NCI-H226 (cell line): ENCODE measurements at places on chromosomes 7 and 10.

- DNase-seq: no peak
These were observed at the start of gene NANOS1 for GRCh38 chr10:119029613-119030420. Gene NANOS1 (plus strand): TSS chr10:119029714. CDS start chr10:119029802, 88 bp downstream.

DNA sequence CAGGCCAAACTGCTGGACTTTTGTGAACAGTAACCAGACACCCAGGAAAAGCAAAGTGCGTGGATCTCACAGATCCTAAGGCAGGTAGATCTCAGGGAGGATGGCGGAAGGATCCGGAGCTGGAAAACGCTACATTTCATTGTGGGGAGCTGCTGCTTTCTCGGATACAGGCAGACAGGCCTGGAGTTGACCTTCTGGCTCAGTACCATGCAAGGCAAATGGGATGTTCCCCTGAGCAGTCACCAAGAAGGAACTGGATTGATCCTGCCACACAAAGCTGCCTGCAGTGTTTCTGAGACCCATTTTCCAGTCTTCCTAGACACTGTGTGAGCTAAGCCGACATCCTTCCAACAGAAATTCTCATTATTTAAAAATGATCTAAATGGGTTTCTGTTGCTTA, 65.5 kb downstream of the ZRANB1 start:
- no peak for DNase-seq

DNA sequence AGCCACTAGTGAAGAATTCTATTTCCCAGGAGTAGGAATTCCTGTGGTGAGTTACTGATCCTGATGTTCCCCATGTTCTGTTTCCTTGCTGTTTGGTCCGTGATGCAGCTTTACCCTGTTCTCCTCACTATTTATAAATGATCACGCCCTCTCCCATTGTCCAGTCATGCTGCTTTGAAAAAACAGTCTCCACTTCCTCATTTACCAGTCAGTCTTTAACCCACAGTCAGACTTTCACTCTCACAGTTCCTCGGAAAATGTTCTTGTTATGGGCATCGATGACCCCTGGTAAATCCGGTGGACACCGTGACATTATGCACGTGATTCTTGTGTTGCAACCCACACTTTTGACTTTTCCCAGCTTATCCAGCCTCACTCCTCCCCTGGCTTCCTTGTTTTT, 14.4 kb downstream of the SCIN start:
- DNase-seq: no peak

- no peak for DNase-seq
These were observed 37.2 kb upstream of the SVIL start for GRCh38 chr10:29671968-29672367.

- DNase-seq: no peak
These were observed 2.6 kb upstream of the NEURL1 start for GRCh38 chr10:103490986-103491314.

GRCh38 chr7:74023092-74023536, 4.9 kb upstream of the ELN start:
- DNase-seq: peak; percentile 61

- DNase-seq: no peak
These were observed 110.5 kb upstream of the HABP2 start for GRCh38 chr10:113442336-113442735.

- no peak for DNase-seq
These were observed 2.0 kb downstream of the MUC12 start for GRCh38 chr7:100971111-100972001.

DNA sequence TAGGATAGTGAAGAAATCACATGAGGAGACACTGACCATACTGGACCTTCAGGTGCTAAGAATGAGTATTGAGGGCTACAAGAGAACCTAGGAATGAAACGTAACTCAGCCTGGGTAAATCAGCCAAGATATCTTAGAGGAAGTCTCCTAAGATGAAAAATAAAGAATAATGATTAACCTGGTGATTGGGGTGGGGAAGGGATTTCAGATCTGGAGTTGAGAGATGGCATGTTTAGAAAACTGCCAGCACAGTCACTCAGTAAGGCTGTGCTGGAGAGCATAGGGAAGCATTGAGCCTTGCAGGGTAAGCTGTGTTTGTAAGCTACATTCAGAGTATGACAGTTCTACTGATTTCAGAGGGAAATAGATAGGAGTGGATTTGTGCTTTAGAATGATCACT, 1.9 kb upstream of the MALRD1 start:
- DNase-seq: no peak

- no peak for DNase-seq
These were observed 20.0 kb downstream of the KCNK18 start for GRCh38 chr10:117217196-117217761.

DNA sequence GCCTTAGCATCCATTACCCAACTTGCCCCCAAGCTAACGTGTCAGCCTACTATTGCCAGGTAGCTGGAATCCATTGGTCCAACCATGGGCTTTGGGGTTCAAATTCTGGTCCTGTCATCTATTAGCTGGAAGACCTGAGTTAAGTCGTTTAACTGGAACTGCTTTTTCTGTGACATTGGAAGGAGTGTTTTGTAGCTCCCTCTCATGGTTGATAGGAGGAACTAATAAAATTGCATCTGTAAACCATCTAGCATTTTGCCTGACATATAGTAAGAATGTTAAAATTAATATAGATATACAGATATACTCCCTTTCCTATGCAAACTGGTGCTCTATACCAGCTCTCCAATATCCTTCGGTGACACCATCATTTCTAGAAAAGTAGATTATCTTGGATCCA, 23.8 kb upstream of the SLF2 start:
- no peak for DNase-seq

DNA sequence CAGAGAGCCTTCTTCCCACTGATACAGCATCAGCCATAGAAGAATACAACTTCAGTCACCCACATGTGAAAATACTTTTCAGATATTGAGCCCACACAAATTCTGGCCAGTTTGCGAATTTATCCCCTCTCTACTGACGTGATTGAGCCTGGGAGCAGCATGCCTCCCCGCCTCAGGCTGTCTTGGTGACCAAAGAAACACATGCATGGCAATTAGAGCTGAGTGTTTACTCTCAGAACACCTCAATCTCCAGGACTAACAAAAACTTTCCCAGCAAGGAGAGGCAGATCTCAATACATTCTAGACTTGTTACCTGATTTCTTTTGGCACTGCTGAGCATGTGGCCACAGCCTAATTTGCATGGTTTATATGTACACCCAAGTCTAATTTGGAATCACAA, 122.5 kb downstream of the TMEM26 start:
- DNase-seq: no peak

GRCh38 chr7:50189371-50189770, 96.3 kb upstream of the ZPBP start:
- DNase-seq: no peak

DNA sequence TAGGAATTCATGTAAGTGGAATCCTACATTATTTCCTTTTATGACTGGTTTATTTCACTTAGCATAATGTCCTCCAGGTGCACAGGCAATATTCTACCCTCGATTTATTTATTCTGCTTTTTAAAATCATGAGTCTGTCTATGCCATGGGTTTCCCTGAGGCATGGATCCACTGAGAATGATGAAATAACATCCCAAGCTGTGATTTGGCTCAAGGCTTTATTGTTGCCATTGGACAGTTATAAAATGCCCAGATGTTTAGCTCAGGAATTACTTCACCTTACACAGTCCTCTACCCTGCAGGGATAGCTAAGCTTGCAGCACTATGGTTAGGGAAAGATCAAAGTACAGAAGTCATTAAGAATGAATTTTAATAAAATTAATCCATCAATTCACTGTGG, 219.5 kb downstream of the FRMD4A start:
- no peak for DNase-seq

DNA sequence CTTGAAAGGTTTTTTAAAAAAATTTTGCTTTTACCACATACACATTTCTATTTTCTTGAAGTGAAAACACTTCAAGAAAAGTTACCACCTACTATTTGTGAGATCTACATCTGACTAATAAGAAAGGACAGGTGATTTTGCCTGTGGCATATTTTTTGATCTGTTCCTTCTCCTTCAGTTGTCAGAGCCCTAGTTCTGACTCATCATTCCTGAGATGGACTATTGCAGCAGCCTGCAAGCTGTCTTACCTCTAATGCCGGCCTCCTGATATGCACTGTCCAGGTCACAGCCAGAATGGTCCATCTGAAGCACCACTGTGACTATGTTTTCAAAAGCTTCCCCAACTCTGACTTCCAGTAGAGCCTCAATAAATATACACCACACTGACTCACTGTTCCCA, 28.2 kb upstream of the ANK3 start:
- DNase-seq: peak; percentile 51

DNA sequence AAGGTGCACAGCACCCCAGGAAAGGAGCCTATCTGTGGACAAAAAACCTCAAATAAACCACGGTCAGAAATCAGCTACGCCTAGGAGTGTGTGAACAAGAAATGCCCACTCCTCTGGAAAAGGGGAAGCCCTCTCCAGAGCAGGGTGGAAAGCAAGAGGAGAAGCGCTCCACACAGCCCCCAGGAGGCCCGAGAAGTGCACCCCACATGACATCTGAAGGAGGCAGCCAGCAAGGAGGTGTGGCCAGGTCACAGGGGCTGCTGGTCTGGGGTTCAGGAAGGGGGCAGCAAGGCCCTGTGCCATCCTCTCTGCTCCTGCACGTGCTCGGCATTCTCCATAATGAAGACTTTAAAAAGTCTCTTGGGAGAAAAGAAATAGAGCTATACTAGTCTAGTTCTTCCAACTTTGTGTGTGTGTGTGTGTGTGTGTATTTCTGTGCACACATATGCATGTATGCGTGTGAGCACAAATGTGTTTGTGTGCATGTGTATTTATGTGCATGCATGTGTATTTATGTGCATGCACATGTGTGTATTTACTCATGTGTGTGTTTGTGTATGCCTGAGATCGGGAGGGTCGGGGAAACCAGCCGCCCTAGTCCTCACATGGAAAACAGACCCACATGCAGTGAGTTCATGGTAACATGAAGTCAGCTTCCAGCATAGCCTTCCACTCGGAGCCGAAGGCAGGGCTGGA, 76.5 kb downstream of the TNS3 start:
- no peak for DNase-seq

DNA sequence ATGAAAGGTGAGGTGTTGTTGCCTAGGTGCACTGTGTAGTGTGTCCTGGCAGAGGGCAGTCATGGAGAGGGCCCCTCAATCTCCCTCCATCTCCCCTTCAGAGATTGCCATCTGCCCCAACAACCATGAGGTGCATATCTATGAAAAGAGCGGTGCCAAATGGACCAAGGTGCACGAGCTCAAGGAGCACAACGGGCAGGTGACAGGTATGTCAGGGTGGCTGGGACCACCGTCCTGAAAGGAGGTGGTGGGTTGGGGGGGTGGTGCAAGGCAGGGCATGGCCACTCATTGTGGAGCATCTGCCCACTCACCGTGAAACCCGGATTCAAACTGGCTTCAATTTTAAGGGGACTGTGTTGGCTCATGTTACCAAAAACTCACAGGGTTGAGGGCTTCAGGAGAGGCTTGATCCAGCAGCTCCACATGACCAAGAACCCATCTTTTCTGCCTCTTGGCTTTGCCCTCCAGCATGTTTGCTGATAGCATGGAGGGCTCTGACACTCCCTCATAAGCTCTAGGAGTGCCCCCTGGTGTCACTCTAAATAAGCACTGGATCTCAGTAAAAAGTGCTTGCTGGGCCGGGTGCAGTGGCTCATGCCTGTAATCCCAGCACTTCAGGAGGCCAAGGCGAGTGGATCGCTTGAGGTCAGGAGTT, 12.2 kb downstream of the ARPC1B start:
- DNase-seq: peak; percentile 41

GRCh38 chr10:125093974-125094705, 66.2 kb downstream of the CTBP2 start:
- no peak for DNase-seq

DNA sequence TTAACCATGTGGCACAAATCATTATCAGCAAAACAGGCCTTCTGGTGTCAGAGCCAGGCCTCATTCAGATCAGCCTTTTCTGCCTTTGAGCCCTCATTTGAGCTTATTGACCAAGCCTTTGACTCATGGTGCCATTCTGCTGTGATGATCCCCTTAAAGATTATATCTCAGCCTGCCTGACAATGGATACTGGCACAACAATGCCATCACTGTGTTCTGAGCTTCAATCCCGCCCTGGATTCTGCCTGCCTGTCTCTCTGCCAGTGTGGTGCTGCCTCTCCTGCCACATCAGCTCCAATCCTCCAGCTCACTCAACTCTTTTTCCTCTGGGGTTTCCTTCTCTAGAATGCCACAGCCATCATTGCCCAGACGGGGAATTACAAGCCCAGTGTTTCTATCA, 52.6 kb downstream of the SRI start:
- DNase-seq: no peak

GRCh38 chr10:77877441-77878344, 48.9 kb downstream of the DLG5 start:
- DNase-seq: peak; percentile 84

GRCh38 chr10:104045151-104046089, 40.3 kb downstream of the COL17A1 start:
- peak; percentile 65 for DNase-seq

GRCh38 chr10:21458126-21458871, 67.2 kb downstream of the SKIDA1 start:
- DNase-seq: no peak

- no peak for DNase-seq
These were observed 519.5 kb upstream of the ZWINT start for GRCh38 chr10:56880606-56881005.

DNA sequence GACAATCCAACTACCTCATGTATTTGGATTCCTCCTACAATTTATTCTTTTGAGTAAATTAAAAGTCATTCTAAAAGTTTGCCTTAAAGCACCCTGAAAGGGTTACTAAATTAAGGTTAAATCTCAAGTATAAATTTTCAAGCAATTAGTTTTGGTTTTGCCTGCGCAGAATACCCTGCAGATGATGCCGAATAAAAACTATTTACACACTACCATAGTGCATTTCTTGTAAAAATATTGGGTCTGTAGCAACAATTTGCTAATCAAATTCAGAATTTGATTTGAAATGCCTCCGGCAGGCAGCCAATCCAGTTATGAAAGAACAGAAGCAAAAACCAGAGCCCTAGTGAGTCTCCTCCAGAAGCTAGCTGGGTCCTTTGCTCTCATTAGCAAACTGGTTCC, 122.2 kb downstream of the TWIST1 start:
- no peak for DNase-seq

DNA sequence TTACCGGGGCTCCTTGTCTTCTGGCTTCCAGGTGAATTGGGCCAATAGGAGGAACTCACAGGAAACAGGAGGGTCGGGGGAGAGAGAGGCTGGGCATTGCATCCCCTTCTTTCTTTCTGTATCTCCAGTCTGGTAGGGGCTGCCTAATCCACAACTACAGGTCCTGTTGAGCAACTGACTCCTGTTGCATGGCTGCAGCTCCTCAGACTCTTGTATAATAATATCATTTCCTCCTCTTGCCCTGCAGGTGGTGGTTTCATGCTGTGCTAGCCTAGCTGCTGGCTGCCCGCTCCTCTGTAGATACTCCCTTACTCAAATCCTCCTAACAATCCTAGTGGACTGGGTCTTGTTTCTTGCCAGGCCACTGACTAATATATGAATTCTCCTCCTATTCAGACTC, 276.5 kb upstream of the SMIM30 start:
- no peak for DNase-seq
